ENCODE measurements at places on chromosomes 3 and 15. TPM values are rescaled to one million over a fixed set of nuclear protein-coding genes. Genes with fewer than 3 reads are reported as not detected.

Gene PCOLCE2
- total RNA-seq: 7.7 TPM

DNA sequence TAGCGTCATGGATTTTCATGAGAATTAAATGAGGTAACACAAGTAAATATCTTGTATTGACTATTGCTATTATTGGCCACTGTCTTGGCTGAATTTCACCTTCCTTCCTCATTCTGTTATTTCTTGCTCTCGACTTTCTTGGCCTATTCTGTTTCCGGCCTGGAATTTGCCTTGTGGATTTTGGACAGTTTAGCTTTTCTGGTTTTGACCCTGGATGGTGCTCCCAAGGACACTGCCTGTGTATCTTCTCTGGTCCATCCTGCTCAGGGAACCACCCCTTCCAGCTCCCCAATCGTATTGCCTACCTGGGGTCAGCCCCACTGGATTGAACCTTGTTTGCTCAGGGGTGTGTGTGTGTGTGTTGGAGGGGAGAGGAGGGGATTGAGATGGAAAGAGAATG is 376.2 kb upstream of the C2CD4B start:
- no peak for DNase-seq

DNA sequence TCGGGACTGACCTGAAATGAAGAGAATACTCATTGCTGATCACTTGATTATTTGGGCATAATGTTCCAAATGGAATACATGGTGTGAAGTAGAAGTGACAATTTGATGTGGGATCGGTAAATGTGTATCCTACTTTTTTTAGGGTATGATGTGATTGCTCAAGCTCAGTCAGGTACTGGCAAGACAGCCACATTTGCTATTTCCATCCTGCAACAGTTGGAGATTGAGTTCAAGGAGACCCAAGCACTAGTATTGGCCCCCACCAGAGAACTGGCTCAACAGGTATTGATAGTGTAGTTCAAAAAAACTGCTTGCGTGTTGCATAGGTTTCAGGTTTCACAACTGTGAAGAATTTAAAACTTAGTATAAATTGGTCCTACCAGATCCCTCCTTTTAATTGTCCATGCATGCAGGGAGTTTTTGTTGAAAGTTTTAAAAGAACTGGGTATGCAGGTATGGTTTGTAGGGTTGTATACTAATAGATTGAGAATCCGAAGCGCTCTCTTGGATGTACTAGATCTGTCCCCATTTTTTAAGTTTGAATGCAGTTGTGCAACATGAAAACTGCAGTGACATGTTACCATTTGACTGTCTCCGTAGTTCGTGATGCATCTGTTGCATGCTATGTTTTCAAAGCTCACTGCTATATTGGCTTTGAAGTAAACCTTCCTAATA is 1.6 kb downstream of the EIF4A2 start:
- DNase-seq: no peak

DNA sequence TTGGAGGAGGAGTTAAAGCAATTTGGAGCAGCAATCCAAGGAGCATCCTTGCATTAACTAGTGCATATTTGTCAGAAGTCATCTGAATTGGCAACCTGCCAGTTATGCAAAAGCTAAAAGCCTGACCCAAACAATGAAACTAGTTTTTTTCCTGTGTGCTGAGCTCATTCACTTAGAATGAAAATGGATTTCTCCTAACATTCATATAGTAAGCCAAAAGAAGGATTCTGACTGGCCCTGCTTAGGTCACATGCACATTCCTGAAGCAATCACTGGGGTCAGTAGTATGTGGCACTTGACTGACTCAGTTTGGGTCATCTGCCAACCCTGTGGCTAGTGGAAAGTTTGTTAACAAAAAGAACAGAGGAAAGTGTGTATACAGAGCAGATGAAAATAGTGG is 30.5 kb downstream of the OXSM start:
- peak; percentile 90 for DNase-seq

DNA sequence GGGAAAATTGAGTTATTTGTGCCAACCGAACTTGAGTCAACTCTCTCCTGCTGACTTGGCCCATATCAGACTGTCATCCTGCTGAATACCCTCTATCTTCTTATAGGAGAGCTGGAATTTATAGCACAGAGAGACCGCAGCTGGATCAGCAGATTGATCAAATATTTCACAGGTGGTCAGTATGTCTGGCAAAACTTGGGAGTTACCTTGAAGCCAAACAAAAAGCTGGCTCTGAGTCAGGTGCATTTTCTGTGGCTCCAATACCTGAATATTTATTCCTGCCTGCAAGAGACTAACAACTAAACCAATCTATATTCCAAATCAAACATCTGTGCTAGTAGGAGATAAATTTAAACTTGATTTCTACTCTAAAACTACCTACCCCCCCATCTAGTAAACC is 752.1 kb upstream of the ALCAM start:
- no peak for DNase-seq

DNA sequence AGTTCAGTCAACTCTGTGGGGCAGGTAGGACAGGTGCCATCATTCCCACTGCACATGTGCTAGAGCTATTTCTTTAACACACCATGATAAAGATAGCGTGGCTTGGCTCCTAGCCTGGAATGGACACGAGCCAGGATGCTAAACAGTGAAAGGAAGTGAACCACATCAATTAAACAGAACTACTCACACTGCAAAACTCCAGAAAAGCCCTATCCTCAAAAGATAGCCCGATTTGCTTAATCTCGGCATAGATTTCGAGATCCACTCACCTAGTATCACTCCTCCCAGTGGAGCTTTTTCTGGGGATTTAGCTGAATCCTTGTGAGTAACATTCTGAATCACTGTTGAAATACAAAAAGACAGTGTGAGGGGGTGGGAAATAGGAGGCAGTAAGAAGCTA is 118.0 kb downstream of the ABI3BP start:
- no peak for DNase-seq

Gene CPN2
- not detected for total RNA-seq

Gene RTF1
- total RNA-seq: 22.1 TPM

Gene KCNAB1
- not detected for total RNA-seq
